Mesothelial cell of epicardium (in vitro differentiated cells): ENCODE measurements at places on chromosomes 2 and 18.

DNA sequence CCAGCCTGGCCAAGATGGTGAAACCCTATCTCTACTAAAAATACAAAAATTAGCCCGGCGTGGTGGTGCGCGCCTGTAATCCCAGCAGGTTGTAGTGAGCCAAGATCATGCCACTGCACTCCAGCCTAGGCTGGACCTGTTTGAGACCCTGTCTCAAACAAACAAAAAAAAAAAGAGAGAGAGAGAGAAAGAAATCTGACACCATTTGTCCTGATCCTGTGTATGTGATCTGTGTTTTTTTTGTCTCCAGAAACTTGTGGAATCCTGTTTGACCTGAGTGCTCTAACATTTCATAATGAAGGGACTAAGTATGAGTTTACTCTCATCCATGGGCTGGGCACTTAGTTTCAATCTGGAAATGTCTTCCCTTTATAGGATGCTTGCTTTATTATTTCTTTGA, 6.4 kb upstream of the ITPRIPL1 start:
- H3K4me3 ChIP-seq, result no peak overlapping the region
- H3K27ac ChIP-seq, result no peak overlapping the region
- H3K4me1 ChIP-seq, result peaks cover 8% of the 10 kb centered on the region
- DNase-seq, result no peak
- peaks cover 71% of the 10 kb centered on the region for H3K27me3 ChIP-seq

GRCh38 chr2:44778671-44779476, 162.6 kb upstream of the SIX3 start:
- H3K27ac ChIP-seq, result no peak overlapping the region
- H3K36me3 ChIP-seq, result no peaks in the 10 kb centered on the region
- peaks cover 19% of the 10 kb centered on the region for H3K4me1 ChIP-seq
- H3K4me3 ChIP-seq, result no peak overlapping the region
- H3K27me3 ChIP-seq, result peaks cover 78% of the 10 kb centered on the region

DNA sequence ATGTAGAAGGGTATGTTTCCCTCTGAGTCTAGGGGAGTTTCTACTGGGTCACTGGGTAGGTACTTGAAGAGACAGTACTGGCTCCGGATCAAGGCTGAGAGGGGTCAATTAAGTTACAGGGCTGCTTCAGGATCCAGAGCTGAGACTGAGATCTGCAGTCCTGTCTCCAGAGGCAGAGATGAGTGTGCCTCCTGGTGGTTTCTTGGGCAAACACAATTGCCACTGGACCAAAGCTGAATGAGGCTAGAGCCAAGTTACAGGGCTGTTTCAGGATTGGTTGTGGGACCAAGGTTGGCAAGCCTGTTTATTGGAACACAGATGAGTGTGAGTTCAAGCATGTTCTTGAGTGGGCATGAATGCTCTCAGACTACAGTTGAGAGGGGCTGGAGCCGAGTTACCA, 157.9 kb downstream of the ADCYAP1 start:
- no peaks in the 10 kb centered on the region for H3K27me3 ChIP-seq
- no peak overlapping the region for H3K4me3 ChIP-seq
- peaks cover 3% of the 10 kb centered on the region for H3K36me3 ChIP-seq
- H3K27ac ChIP-seq, result no peak overlapping the region

DNA sequence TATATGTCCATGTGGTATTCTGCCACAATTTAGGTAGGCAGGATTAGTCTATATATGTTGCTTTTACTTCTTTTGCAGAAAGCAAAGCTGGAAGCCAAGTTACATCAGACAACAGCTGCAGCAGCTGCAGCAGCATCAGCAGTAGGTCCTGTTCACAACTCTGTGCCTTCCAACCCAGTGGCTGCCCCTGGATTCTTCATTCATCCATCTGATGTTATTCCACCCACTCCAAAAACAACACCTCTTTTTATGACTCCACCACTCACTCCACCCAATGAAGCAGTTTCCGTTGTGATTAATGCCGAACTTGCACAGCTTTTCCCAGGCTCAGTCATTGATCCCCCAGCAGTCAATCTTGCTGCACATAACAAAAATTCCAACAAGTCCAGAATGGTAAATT, 107.6 kb downstream of the BIRC6 start:
- no peaks in the 10 kb centered on the region for H3K27me3 ChIP-seq
- H3K4me3 ChIP-seq, result no peak overlapping the region
- H3K36me3 ChIP-seq, result peaks cover 40% of the 10 kb centered on the region

DNA sequence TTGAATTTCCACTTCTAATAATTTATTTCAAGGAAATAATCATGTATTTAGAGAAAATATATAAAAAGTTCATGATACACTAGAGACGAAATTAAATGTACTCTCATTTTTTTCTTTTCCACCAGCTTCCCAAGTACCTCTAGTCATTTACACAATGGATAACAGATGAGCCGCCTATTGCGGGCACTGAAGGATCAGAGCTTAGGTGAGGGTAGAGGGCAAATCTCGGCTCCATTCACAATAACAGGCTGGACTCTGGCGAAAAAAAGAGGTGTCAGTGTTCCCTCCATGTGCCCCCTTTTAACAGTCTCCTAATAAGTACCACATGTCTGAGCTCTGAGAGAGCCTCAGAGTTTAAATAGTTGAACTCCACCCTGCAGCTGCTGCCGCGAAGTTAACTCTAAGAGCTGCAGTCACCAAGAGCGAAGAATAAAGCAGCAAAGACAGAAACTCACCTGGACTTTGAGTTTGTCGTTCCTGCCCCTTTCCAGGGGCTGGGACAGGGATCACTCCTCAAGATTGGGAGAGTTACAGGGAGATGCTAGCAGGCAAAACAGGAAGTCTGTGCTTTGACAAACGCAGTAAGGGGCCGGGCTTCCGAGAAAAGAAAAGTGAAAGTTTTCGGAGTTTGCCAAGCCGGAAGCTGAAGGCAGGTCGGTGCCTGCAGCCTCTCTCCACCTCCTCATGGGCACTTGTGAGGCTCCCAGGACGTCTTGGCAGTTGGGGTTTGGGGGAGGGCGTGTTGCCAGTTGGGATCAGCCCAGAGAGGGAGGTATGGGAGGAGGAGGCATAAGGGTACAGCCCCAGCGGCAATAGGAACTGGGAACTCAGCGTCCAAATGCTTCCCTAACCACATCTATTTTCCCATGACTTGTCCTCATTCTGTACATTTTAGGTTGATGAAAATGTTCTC, at the start of gene SP110:
TSS of gene SP110 (minus strand) at position 566 of the 913 bp plus-strand sequence. CDS start 3,057 bp downstream, outside the sequence.
- no peaks in the 10 kb centered on the region for H3K27me3 ChIP-seq
- H3K4me1 ChIP-seq, result peaks cover 27% of the 10 kb centered on the region
- DNase-seq, result peak; percentile 63
- H3K27ac ChIP-seq, result peak within 1 kb of the TSS; percentile 97
- H3K36me3 ChIP-seq, result peaks cover 9% of the 10 kb centered on the region
- peak within 1 kb of the TSS; percentile 93 for H3K4me3 ChIP-seq

DNA sequence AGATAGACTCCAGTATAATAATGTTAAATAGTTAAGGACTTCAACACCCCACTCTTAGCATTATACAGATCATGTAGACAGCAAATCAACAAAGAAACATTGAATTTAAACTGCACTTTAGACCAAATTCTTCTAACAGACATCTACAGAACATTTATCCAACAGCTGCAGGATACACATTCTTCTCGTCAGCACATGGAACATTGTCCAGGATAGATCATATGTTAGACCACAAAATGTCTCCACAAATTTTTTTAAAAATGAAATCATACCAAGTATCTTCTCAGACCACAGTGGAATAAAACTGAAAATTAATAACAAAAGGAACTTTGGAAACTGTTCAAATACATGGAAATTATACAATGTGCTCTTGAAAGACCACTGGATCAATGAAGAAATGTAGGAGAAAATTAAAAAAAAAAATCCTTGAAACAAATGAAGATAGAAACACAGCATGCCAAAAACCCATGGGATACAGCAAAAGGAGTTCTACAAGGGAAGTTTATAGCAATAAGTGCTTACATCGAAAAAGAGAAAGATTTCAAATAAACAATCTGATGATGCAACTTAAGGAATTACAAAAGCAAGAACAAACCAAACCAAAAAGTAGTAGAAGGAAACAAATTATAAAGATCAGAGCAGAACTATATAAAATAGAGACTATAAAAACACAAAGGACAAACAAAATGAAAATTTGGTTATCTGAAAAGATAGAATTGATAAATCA, 12.3 kb upstream of the SPP2 start:
- H3K27me3 ChIP-seq, result peaks cover 52% of the 10 kb centered on the region
- H3K27ac ChIP-seq, result no peak overlapping the region
- H3K36me3 ChIP-seq, result peaks cover 3% of the 10 kb centered on the region

DNA sequence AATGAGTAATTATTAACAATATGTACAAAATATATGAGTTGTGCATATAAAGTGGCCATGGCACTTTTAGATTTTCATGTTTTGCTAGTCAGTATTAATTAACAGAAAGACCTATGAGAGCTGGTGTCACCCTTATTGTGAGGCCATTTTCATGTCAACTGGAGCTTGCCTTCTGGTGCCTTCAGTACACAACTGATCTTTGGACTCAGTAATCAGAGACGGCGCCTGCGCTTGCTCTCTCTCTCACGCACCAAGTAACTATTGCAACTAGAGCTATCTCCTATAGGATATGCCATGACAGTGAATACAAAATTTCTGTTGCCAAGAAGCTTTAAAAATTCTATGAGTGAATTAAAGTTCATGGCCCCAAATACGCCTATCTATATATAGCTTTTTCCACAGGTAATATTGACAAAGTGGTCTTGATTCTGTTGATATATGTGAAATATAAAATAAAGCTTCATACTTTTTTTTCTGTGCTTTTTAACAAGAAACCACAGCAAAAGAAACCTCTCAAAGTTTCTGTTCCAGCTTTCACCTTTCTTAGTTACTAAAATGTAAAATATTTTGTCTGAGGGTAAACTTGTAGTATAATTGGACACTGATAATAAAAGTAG, 2.9 kb downstream of the SERTAD2 start:
- peak overlapping the region; percentile 96 for H3K27ac ChIP-seq
- DNase-seq, result no peak
- no peaks in the 10 kb centered on the region for H3K27me3 ChIP-seq
- H3K4me1 ChIP-seq, result peaks cover 76% of the 10 kb centered on the region
- H3K36me3 ChIP-seq, result no peaks in the 10 kb centered on the region
- H3K4me3 ChIP-seq, result peak overlapping the region; percentile 35
